Cardiac septum (tissue), 1 donor: ENCODE measurements at places on chromosomes 4 and X. TPM values are rescaled to one million over a fixed set of nuclear protein-coding genes. Genes with fewer than 3 reads are reported as not detected.

DNA sequence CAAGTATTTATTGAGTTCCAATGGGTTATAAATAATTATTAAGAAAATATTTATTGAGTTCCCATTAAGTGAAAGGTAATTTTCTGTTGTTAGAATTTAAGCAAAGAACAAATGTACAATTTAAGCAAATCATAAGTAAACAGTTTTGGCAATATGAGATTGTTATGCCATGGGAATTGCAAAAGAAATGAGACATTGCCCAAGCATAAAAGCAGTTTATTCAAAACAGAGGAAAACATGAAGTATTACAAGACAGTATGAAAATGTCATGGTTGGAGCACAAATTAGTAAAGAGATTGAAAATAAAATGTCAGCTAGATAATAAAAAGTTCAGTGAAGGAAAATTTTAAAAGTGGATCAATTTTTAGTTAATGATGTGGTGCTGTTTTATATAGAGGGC lies 706.1 kb upstream of the EPHA5 start:
- no peak for DNase-seq

The GUCY1B1 gene
- 17.0 TPM for total RNA-seq

GRCh38 chr4:54229631-54230483 lies 764 bp downstream of the PDGFRA start:
- no peak for DNase-seq

The CXCL9 gene
- total RNA-seq, result 0.70 TPM

DNA sequence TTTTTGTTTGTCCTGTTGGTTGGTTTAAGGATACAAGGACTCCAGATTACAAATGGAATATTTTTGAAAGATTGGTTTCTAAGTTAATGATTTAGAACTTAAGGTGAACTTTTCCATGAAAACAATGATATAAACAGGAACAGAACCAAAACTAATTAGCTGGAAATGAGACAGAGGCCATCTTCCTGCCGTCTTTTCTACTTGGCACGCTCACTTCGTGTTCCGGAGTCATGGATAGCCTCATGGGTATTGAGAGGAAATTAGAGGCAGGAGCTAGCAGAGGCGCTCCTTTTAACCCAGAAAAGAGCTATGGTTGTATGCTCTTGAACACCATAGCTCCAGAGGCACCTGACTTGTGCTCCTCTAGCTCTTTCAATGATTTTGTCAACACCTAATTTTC lies 2.4 kb downstream of the FAM241A start:
- DNase-seq, result no peak

The GLRB gene
- 23.1 TPM for total RNA-seq

The RASGEF1B gene
- 2.4 TPM for total RNA-seq

DNA sequence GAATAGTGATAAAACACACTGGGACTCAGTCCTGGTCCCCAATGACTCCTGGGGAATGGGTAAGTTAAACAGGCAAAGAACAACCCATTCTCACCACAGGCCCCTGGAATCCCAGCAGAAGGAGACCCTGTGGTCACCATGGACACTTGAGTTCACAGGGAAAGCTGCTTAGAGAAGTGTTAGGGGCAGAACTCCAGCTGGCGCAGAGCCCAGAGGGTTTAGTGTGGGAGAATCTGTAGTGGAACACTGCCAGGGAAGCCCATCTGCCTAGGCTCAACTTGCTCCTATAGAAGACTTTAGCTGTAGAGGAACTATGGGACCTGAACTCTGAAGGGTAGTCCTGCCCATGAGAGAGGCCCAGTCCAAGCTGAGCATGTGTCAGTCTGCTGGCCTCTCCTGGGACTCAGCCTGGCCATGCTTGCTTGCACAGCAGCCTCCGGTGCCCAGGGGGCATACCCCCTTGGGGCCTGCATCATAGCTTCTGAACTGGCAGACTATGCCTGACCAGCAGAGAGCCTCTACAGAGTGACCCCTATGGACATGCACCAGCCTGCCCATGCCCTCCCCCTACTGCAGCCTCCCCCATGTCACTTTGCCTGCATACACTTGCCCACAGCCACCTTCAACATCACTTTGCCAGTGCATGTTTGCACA lies 343.5 kb downstream of the IDS start:
- no peak for DNase-seq

The ETFDH gene
- total RNA-seq, result 131 TPM

DNA sequence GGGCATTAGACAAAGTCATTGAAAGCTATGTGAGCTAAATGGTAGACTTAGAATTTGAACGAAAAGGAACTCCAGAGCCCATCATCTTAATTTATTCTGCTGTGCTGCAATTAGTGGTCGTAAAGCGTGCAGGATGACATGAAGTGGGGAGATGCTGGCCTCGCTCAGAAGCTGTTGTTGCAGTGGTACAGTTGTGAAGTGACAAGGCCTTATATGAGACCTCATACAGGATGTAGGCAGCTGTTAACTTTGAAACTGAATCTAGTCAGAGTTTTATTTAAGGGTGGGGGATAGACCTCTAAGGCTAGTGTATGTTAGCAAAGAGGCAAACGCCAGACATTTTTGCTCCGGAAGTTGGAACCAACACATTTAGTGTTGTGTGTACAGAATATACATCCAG lies 13.4 kb downstream of the KLF3 start:
- no peak for DNase-seq

- DNase-seq, result no peak
Measured at GRCh38 chr4:78953769-78954666, 14.8 kb upstream of the PAQR3 start.

DNA sequence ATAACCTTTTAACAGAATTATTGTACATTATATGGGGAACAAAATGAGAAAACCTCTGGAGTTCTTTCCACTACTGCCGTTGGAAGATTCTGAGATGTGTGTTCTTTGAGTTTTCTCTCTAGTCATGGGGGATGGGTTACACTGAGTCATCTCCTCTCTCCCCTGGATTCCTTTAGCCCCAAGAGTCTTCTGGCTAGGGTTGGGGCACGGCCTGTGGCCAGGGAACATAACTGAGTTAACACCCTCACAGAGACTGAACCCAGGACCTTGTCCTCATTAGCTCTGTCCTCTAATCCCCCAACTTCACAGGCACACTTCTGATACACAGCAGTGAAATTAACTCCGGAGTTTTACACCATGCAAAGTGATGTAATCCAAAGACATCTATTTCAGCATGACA lies 142.3 kb upstream of the F9 start:
- DNase-seq, result no peak

DNA sequence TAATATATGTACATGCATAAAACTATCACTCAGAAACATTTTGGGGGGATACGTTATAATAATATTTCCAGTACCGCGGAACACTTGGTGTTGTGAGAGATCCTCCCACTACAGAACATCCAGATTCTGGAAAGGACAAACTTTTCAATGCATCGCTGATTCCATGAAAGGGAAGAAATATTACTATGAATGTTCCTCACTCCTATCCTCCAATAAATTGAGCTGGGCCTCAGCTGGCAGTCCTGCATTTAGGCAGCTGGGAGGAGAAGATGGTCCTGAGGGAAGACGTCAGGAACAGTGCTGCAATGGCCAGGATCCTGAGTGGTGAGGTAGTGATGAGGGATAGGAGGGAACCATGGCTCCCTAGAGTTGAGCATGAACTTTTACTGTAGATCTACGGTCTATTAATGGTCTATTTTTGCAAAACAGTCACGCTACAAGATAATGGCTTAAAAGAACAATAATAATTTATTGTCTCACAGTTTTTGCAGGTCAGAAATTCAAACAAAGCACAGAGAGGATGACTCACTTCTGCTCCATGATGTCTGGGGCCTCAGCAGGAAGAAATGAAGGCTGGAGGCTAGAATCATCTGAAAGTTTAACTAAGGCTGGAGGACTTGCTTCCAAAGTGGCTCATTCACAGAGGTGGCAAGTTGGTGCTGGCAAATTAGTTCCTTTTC lies 538.1 kb downstream of the STIM2 start:
- DNase-seq, result no peak

- peak; percentile 53 for DNase-seq
Measured at GRCh38 chrX:53256446-53257041, 24.8 kb downstream of the IQSEC2 start.

The PLXNB3 gene
- total RNA-seq, result 7.6 TPM

The TMSB15C gene
- 0.24 TPM for total RNA-seq

DNA sequence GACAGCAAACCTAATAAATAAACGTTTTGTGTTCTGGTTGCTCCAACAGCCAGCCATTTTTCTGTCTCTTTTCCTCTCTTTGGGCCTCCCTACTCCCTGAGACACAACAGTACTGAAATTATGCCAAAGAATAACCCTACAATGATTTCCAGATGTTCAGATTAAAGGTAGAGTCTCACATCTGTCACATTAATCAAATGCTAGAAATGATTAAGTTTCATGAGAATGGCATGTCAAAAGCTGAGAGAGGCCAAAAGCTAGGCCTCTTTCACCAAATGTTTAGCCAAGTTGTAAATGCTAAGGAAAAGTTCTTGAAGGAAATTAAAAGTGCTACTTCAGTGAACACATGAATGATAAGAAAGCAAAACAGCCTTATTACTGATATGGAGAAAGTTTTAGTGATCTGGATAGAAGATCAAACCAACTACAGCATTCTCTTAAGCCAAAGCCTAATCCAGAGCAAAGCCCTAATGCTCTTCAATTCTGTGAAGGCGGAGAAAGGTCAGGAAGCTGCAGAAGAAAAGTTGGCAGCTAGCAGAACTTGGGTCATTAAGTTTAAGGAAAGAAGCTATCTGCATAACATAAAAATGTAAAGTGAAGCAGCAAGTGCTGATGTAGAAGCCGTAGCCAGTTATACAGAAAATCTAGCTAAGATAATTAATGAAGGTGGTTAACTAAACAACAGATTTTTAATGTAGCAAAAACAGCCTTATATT lies 182.1 kb upstream of the NUDT6 start:
- no peak for DNase-seq

The ASIC5 gene
- not detected for total RNA-seq

DNA sequence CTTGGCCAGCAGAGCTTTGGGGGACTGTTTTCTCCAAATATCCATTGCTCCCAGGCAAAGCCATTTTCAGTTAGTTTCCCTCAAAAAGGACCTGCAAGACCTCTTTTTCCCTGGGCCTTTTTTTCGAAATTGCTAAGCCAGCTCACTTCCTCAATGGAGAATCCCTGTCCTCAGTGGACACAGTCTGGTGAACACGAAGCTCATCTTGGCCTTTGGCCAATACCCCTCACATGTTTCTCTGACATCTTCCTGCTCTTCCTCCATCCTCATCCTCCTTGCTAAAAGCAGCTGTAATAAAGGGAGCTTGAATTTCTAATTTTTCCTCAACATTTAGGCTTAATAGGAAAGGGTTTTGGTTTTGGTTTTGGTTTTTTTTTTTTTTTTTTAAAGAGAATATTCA lies 17.6 kb upstream of the PRPS1 start:
- no peak for DNase-seq

The INTU gene
- 4.8 TPM for total RNA-seq

- no peak for DNase-seq
Measured at GRCh38 chrX:19639813-19640462, 124.6 kb upstream of the MAP3K15 start.

- no peak for DNase-seq
Measured at GRCh38 chrX:12702509-12703091, 88.6 kb upstream of the PRPS2 start.

DNA sequence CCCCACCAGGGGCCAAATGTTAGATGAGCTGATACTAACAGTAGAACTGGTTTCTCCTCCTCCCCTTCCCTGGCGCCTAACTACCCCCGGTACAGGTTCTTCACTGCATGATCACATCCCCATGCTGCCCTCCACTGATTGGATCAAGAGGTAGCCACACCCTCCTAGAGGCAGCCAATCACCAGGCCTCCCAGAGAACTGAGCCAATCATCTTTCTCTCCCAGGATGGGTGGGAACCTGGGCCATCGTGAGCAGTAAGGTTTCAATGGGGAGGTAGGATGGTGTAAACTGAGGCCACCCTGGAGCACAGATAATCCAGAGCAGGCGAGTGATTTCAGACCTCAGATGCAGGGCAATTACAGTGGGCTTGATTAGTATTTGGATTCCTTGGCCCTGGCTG lies 64.2 kb downstream of the PPP2R2C start:
- no peak for DNase-seq

The SOWAHD gene
- total RNA-seq, result not detected

DNA sequence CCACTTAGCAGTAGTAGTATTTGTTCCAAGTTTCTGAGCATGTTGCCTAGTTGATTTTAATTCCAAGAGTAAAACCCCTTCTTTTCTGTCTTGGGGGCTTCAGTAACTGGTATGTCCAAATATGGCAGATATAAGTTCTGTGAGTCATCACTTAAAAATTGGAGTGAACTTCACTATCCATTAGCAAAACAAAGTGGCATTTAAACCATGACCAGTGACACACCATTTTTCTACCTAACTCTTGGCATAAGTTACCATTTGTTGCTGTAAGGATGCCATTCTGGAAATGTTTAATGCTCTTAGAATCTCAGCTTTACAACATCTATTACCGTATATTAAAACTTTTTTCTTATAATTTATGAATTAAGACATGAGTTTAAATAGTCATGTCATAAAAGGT lies 102.0 kb downstream of the CBR4 start:
- DNase-seq, result no peak

DNA sequence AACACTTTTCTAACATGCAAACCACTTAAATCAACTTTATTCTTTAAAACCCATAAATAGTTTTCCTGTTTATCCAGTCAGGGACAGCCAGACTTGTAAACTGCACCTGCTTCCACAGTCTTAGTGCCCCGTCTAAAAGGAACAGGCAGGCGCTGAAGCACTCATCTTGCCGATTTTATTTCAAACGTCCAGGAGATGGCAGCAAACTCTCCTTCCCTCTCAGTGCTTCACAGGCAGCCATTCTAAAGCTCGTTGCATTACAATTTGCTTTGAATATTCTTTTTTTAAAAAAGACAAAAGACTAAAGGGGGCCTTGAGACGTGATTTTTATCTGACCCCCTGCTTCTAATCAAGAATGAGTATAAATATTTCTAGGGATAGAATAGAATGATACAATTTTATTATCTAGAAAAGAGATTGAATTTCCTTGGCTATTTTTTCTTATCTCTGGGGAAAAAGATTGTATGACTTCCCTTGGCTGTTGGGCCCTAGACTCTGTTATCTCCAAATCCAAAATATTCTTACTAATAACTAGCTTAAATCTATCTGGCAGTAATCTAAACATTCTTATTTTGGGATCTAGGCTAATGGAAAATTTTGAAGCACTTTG lies 93.6 kb upstream of the MYOZ2 start:
- DNase-seq, result no peak

DNA sequence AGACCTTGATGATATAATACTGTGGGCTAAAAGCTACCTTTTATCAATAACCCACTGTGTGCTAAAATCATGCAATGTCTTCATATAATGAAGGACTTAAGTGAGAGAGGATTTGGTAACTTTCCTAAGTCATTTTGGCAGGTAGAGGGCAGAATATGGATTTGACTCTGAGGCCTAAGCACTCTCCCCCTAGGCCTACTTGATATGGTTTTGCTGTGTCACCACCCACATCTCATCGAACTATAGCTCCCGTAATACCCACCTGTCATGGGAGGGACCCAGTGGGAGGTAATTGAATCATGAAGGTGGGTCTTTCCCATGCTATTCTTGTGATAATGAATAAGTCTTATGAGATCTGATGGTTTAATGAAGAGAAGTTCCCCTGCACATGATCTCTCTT lies 229.7 kb downstream of the GBA3 start:
- DNase-seq, result no peak

The RBPJ gene
- 38.2 TPM for total RNA-seq
